SJSA1 (cell line): ENCODE measurements at places on chromosomes 3 and 15.

DNA sequence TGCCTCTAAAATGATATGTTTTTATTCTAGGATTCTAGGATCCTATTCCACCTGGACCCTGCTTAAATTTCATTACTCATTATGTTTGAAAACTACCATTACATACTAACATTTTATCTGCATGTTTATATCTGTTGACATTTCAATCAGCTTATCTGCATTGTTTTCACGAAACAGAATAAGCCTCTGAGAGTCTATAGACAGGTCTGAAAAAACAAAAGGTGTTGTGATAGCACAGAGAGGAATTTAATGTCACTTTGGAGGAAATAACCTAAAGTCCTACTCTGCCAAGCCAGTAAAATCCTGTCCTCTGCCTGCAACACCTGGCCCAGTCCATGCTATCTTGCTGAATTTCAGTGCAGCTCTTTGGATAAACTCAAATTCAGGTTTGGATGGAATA lies 315.2 kb downstream of the ZBTB20 start:
- H3K4me3 ChIP-seq: no peak overlapping the region
- no peak overlapping the region for H3K27ac ChIP-seq
- no peaks in the 10 kb centered on the region for H3K4me1 ChIP-seq
- H3K36me3 ChIP-seq: no peaks in the 10 kb centered on the region
- DNase-seq: no peak

DNA sequence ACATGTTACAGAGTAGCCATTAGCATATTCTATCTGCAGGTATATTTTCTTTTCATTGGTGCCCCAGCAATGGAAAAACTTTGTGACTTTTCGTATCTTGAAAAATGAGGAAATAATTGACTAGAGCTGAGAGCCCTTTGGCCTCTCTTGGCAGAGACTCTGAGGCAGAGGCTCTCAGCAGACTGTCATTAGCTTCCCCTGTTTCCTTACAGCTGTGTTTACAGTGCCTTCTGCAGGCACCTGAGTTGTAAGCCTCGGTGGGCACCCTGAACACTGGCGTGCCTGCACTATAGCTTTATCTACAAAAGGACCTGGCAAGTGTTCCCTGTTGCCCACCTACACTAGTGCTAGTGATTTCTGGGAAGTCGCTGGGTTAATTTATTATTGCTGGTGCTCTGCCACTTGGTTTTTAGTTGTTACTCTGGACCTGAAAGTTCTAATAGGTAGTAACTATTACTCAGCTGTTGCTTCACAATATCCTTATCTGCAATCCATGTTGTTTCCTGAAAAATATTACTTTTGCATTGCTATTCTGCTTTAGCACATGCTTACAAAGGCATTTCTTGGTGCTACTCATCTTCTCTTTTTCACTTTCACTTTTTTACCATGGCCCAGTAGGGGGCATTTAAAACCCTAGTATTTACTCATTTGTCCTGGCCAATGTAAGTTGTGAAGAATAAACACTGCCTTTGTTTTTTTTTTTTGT lies 7.8 kb upstream of the GPR171 start:
- no peak overlapping the region for H3K4me3 ChIP-seq
- no peaks in the 10 kb centered on the region for H3K36me3 ChIP-seq
- no peak for DNase-seq
- H3K27ac ChIP-seq: no peak overlapping the region
- H3K4me1 ChIP-seq: peaks cover 3% of the 10 kb centered on the region; the same call in 1 of the 2 replicates

GRCh38 chr3:116579840-116580239 lies 129.7 kb upstream of the TUSC7 start:
- H3K4me3 ChIP-seq: no peak overlapping the region
- no peaks in the 10 kb centered on the region for H3K4me1 ChIP-seq
- no peak for DNase-seq
- no peaks in the 10 kb centered on the region for H3K36me3 ChIP-seq
- no peaks in the 10 kb centered on the region for H3K27me3 ChIP-seq

GRCh38 chr3:149332227-149332765 lies 1.1 kb downstream of the TM4SF18 start:
- H3K36me3 ChIP-seq: no peaks in the 10 kb centered on the region
- DNase-seq: no peak
- peaks cover 28% of the 10 kb centered on the region for H3K4me1 ChIP-seq
- peak overlapping the region; percentile 37 for H3K27ac ChIP-seq
- no peak overlapping the region for H3K4me3 ChIP-seq

GRCh38 chr3:23656821-23657220 lies 148.9 kb upstream of the UBE2E1 start:
- H3K27ac ChIP-seq: no peak overlapping the region
- no peak overlapping the region for H3K4me3 ChIP-seq
- no peak for DNase-seq
- no peaks in the 10 kb centered on the region for H3K27me3 ChIP-seq
- H3K4me1 ChIP-seq: peaks cover 8% of the 10 kb centered on the region
- no peaks in the 10 kb centered on the region for H3K36me3 ChIP-seq

GRCh38 chr3:39339086-39339485 lies 9.6 kb downstream of the CCR8 start:
- no peaks in the 10 kb centered on the region for H3K4me1 ChIP-seq
- H3K27ac ChIP-seq: no peak overlapping the region
- H3K36me3 ChIP-seq: no peaks in the 10 kb centered on the region
- H3K4me3 ChIP-seq: no peak overlapping the region
- no peaks in the 10 kb centered on the region for H3K27me3 ChIP-seq

DNA sequence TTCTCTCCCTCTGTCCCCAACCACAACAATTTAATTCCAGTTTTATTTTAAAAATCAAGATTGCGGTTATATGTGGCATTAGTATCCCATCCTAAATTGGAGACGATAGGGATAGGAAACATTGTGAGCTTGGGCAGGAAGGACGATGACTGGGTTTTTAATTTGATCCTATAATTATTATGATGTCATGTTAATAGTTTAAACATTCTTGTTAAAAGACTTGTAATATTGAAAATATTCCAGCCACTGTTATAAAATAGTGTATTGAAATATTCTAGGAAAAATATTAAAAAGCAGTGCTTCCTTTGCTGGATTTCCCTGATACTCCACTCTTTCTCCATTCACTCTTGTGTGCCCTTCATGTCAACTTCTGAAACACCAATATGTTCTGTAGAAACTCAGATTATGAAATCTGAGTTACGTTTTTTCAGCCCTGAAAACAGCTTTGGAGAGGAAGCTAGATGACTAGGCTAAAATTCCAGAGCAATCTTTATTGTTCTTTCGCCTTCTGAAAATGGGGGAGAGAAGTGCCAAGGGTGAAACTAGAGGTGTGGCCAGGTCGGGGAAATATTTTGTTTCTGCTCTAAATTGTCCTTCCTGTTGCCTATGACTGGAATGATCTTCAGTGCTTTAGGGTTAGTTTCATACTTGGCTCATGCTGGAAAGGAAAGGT lies 46.1 kb upstream of the MAP3K13 start:
- no peak overlapping the region for H3K4me3 ChIP-seq
- peaks cover 21% of the 10 kb centered on the region for H3K4me1 ChIP-seq
